ENCODE measurements at places on chromosomes 2 and 18.

DNA sequence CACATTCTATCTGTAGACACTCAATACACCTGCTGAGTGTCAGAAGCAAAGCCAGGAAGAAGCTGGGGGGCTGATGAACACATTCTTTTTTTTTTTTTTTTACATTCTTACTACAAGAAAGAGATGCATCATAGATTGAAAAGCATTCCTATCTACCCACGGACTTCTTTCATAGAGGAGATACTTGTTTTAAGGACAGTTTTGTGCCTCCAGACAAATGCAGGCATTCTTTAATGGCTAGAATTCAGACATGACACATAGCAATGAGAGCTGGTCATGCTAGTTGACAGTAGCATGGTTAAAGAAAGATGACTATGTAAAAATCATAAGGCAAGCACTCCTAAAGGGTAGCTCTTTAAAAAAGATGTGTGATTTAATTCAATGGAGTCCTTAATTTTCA lies 110.2 kb downstream of the EPHA4 start:
- H3K4me1 ChIP-seq, result no peaks in the 10 kb centered on the region
- DNase-seq, result no peak
- no peaks in the 10 kb centered on the region for H3K27me3 ChIP-seq
- H3K36me3 ChIP-seq, result no peaks in the 10 kb centered on the region
- H3K27ac ChIP-seq, result no peak overlapping the region

GRCh38 chr18:9628984-9629383 lies 14.6 kb upstream of the PPP4R1 start:
- H3K27me3 ChIP-seq, result no peaks in the 10 kb centered on the region
- no peak for DNase-seq
- no peaks in the 10 kb centered on the region for H3K4me1 ChIP-seq
- H3K36me3 ChIP-seq, result no peaks in the 10 kb centered on the region
- no peak overlapping the region for H3K27ac ChIP-seq
- no peak overlapping the region for H3K4me3 ChIP-seq

GRCh38 chr2:229501051-229501794 lies 213.1 kb downstream of the DNER start:
- peaks cover 3% of the 10 kb centered on the region for H3K36me3 ChIP-seq
- DNase-seq, result no peak
- no peaks in the 10 kb centered on the region for H3K4me1 ChIP-seq
- H3K27me3 ChIP-seq, result no peaks in the 10 kb centered on the region
- H3K27ac ChIP-seq, result no peak overlapping the region
- H3K4me3 ChIP-seq, result no peak overlapping the region

- no peak overlapping the region for H3K27ac ChIP-seq
- no peaks in the 10 kb centered on the region for H3K36me3 ChIP-seq
- DNase-seq, result no peak
- no peaks in the 10 kb centered on the region for H3K27me3 ChIP-seq
- H3K4me3 ChIP-seq, result no peak overlapping the region
These were observed 115.0 kb upstream of the LHCGR start for GRCh38 chr2:48870503-48870902.

DNA sequence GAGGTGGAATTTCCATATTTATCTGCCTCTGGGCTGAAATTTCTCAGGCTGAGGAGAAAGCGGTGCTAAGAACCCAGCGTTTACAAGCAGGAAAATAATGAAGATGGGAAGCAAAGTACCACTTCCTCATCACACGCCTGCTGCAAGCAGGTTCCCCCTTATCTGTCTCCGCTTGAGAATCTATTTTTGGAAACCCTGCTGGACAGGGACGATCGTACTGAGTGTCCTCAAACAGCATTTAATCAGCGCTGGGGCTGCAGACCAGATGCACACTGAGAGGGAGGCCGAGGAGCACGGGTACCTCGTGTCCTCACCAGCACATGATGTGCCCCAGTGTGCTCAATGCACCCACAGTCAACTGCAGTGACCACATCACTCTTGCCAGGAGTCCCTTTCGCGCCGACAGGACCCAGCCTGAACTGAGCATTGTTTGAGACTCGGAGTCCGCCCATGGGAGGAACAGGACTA lies 160.4 kb downstream of the HDAC4 start:
- no peak overlapping the region for H3K4me3 ChIP-seq
- DNase-seq, result peak; percentile 87
- H3K27ac ChIP-seq, result no peak overlapping the region
- H3K36me3 ChIP-seq, result peaks cover 1% of the 10 kb centered on the region
- H3K27me3 ChIP-seq, result no peaks in the 10 kb centered on the region

DNA sequence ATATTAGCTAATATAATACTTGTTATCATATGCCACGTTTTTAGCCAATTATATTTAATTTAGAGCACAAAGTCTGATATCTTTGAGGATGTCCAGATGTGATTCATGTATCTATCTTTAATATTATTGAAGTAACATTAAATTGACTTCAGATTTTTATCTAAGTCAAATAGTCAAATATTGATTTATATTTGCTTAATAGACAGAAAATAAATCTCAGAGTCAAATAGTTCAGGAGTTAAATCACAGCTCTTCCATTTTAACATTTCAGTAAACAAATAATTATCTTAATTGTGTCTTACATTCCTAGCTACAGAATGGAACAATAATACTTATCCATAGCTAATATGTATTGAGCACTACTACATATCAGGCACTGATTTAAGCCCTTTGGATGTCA lies 379.4 kb upstream of the UBE2E3 start:
- H3K4me3 ChIP-seq, result no peak overlapping the region
- H3K27ac ChIP-seq, result no peak overlapping the region
- no peaks in the 10 kb centered on the region for H3K27me3 ChIP-seq
- no peaks in the 10 kb centered on the region for H3K4me1 ChIP-seq
- no peak for DNase-seq
- H3K36me3 ChIP-seq, result no peaks in the 10 kb centered on the region

DNA sequence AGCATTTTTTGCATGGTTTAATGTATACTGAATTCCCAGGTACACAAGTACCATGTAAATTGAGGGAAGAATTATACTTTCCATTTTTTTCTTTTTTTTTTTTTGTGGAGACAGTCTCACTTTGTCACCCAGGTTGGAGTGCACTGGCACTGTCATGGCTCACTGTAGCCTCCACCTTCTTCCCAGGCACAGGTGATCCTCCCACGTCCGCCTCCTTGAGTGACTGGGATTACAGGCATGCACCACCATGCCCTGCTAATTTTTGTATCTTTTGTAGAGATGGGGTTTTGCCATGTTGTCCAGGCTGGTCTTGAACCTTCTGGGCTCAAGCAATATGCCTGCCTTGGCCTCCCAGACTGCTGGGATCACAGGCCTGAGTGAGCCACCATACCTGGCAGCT lies 3.8 kb downstream of the HSPE1 start:
- H3K36me3 ChIP-seq, result peaks cover 33% of the 10 kb centered on the region
- H3K4me3 ChIP-seq, result no peak overlapping the region
- H3K27me3 ChIP-seq, result no peaks in the 10 kb centered on the region
- no peak for DNase-seq

DNA sequence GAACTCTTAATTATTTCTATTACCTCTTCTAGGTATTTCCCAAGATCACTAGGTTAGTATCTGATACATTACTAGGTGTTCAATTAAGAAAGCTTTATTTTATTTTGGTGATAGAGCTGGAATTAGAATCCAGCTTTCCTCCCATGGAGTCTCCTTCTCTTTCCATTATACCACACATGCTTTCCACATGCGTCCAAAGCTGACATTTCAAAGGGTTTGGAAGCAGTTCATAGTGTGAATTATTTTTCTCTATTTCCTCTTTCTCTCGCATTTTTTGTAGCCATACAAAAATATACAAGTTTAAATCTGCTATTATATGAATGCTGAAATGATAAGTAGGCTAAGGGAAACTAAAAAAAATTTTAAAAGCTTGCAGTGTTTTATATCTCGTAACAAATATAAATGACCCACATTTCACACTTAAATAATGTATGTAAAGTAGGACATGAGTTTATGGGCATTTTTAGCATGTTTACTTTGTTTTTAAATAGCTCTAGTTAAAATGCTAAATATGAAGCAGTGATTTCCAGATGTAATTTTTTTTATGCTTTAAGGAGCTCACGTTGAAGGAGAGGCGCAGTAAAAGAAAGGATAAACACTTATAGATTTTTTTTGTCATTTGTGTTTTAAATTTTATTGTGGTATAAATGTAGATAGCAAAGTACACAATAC lies 20.1 kb downstream of the ZC3H6 start:
- H3K27me3 ChIP-seq, result no peaks in the 10 kb centered on the region
- no peaks in the 10 kb centered on the region for H3K4me1 ChIP-seq
- no peak for DNase-seq
- no peak overlapping the region for H3K4me3 ChIP-seq

DNA sequence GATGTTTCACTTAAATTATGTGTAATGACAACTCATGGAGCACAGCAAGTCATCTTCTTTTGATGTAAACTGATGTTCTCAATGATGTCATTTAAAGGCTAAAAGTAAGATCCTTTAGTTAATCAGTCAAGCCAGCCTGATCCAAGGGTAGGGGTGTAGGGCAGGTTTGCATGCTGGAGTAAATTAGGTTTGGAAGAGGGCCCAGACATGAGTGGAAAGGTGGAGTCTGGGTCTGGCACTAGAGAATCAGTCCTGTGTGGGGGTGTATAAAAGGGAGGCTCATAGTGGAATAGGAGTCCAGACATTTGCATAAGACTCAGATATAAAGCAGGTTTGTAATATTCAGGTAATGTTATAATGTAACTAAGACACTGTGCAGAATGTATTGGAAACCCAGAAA lies 88.8 kb upstream of the NYAP2 start:
- no peaks in the 10 kb centered on the region for H3K4me1 ChIP-seq
- no peak for DNase-seq
- H3K27me3 ChIP-seq, result no peaks in the 10 kb centered on the region
- H3K4me3 ChIP-seq, result no peak overlapping the region
- no peaks in the 10 kb centered on the region for H3K36me3 ChIP-seq

- DNase-seq, result no peak
- H3K27ac ChIP-seq, result no peak overlapping the region
- no peaks in the 10 kb centered on the region for H3K36me3 ChIP-seq
- peaks cover 12% of the 10 kb centered on the region for H3K4me1 ChIP-seq
These were observed 12.7 kb downstream of the ACOXL start for GRCh38 chr2:110745048-110745447.

GRCh38 chr2:238928520-238929241 lies 80.8 kb downstream of the TWIST2 start:
- no peaks in the 10 kb centered on the region for H3K27me3 ChIP-seq
- no peak for DNase-seq
- H3K27ac ChIP-seq, result peak overlapping the region; percentile 79
- no peak overlapping the region for H3K4me3 ChIP-seq
- no peaks in the 10 kb centered on the region for H3K36me3 ChIP-seq

GRCh38 chr18:78876868-78877267 lies 102.8 kb upstream of the SALL3 start:
- H3K36me3 ChIP-seq, result no peaks in the 10 kb centered on the region
- no peaks in the 10 kb centered on the region for H3K27me3 ChIP-seq
- no peak overlapping the region for H3K27ac ChIP-seq
- DNase-seq, result no peak

GRCh38 chr2:238874330-238875050 lies 26.6 kb downstream of the TWIST2 start:
- no peaks in the 10 kb centered on the region for H3K27me3 ChIP-seq
- H3K4me1 ChIP-seq, result peaks cover 3% of the 10 kb centered on the region
- no peak overlapping the region for H3K27ac ChIP-seq
- no peak overlapping the region for H3K4me3 ChIP-seq

GRCh38 chr2:64623242-64623850 lies 30.4 kb downstream of the SERTAD2 start:
- peaks cover 33% of the 10 kb centered on the region for H3K4me1 ChIP-seq
- no peaks in the 10 kb centered on the region for H3K27me3 ChIP-seq
- no peaks in the 10 kb centered on the region for H3K36me3 ChIP-seq
- DNase-seq, result no peak
- no peak overlapping the region for H3K27ac ChIP-seq

DNA sequence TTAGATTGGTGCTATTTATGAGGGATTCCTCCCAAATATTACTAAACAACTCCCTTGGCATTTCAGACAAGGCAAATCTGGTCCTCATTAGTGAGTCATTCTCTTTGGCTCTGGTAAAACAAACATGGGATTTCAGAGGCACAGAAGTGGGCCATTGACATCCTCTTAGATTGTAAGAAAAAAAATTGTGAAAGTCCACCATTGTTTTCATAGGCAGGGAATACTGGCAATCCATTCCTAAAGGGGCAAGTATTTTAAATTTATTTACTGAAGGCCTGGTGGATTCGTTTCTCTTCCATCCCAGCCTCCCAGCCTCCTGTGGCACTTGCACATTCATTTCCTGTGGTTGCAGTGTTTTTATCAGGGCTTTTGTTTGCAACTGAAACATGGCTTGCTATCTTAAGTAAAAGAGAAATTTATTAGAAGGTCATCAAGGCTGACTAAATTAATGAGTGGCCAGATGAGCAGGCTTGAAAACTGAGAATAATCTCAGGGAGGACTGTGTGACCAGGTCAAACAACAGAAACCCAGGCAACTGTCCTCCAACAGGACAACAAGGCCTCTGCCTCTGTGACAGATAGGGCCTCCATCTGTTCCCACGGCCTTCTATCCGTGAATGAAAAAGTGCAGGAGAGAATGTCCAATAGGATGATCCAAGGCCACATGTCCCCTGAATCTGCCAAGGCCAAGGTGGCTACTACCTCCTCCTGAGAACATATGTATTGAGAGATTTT lies 23.1 kb upstream of the TNFAIP6 start:
- H3K27ac ChIP-seq, result no peak overlapping the region
- no peak overlapping the region for H3K4me3 ChIP-seq
- no peak for DNase-seq

GRCh38 chr2:200373231-200373630 lies 66.7 kb downstream of the SPATS2L start:
- no peaks in the 10 kb centered on the region for H3K36me3 ChIP-seq
- no peak overlapping the region for H3K27ac ChIP-seq
- peaks cover 7% of the 10 kb centered on the region for H3K4me1 ChIP-seq
- no peak for DNase-seq
- H3K4me3 ChIP-seq, result no peak overlapping the region

DNA sequence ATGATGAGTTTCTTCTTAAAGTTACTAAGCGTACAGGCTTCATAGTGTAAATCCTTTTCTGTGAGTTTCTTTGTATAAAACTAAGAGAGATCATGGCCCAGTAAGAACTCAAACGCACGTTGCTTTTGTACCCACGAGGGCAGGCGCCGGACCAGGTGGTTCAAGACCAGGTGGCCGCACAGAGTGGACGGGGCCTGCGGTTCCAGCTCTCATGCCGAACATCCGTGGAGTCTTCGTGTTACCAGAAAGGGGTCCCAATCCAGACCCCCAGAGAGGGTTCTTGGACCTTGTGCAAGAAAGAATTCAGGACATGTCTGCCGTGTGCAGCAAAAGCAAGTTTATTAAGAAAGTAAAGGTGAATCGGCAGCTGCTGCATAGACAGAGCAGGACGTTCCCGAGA lies 53.0 kb downstream of the KCNG2 start:
- no peaks in the 10 kb centered on the region for H3K27me3 ChIP-seq
- H3K27ac ChIP-seq, result peak overlapping the region; percentile 57
- peaks cover 8% of the 10 kb centered on the region for H3K4me1 ChIP-seq
- no peak for DNase-seq

Measured in spinal cord (tissue), 10 donors.